Activated CD8-positive, alpha-beta memory T cell treated with anti-CD3 and anti-CD28 coated beads for 1 hour (primary cell): ENCODE measurements at places on chromosomes 6 and 20.

DNA sequence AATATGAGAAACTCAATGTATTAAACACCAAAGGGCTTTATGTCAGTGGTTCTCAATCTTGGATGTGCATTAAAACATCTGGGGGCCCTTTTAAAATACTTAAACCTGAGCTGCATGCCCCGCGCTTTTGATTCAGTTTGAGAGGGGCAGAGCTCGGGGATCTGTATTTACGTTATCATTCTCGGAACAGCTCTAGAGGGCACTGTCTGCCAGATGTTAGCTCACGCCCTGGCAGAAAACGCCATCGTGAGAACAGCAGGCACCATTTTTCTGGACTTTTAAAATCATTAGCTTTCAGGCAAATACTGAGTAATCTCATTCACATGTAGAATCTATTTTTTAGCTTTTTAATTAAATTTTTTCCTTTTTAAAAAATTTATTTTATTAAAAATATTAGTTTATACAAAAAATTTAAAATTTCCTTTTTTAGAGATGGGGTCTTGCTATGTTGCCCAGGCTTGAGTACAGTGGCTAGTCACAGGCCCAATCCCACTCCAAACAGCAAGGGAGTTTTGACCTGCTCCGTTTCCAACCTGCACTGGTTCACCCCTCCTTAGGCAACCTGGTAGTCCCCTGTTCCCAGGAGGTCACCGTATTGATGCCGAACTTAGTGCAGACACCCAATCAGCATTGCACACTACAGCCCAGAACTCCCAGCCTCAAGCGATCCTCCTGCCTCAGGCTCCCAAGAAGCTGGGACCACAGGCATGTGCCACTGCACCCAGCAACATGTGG lies 30.0 kb upstream of the ZNF133 start:
- no peak for DNase-seq

DNA sequence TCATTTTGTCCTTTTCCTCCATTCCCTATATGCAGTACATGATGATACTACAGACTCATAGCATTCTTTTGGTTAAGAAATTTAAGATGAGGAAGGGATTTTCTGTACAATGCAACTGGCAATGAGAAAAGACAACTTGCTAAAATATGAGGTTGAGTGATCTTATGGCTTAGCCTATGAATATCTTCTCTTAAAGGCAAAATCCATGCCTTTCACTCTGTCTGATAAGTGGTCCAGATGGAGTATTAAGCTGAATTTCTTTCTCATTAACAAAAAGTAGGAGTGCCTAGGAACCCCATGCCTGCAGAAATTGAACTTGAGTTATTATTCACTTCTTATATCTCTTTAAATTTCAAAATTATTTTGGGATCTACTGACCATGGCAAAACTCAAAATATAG lies 135.3 kb downstream of the GRIK2 start:
- DNase-seq, result no peak

DNA sequence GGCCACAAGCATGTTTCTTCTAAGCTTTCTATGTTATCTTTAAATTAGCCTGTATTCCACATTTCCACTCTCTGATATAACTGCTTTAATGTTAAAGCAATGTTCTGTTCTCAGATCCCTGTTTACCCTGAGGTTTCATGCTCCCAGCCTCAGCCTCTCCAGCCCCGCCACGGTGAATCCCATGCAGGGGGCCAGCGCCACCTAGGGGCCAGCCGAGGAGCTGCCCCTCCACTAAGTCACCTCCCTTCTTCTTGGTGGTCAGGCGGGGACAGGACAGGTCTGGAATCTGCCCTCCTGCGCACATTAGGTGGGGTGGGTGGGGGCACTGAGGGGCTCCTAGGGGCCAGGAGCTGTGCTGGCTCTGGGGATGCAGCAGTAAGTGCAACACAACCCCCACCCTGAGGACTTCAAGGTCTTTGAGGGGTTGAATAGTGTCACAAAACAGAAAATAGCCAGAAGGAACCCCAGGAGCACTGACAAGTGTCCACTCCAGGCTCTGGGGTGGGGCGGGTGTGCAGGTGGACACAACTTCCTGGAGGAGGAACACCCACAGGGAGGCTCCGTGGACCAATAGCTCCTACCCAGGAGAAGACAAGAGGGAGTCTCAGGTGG lies 61.6 kb downstream of the RAB44 start:
- DNase-seq, result peak; percentile 71

- DNase-seq, result no peak
These were observed 261.4 kb upstream of the CDH4 start for GRCh38 chr20:60990643-60991042.

GRCh38 chr6:35091346-35092083 lies 49.6 kb downstream of the TCP11 start:
- no peak for DNase-seq

DNA sequence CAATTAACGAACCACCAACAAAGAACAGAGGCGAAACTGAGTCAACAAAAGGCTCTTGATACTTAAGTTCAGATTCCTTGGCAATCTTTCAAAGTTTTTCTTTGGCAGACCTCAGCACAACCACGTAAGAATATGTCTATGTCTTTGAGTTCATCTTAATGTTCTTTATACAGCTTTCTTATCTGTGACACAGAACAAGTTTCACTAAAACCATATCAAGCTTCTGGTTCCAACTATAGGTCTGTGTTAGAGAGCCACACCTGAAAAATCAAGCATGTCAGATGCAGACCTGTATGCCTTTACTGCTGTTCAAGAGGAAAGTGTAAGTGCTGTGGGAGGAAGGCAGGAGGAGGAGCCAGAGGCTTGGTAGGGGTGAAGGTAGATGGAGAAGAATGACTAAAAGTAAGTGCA lies 271.3 kb downstream of the KHDC1L start:
- no peak for DNase-seq

- no peak for DNase-seq
These were observed 9.8 kb upstream of the TASP1 start for GRCh38 chr20:13648291-13649228.

- DNase-seq, result no peak
These were observed 2.5 kb downstream of the OVOL2 start for GRCh38 chr20:18055261-18055660.

GRCh38 chr6:144090384-144090783 lies 5.0 kb downstream of the SF3B5 start:
- DNase-seq, result no peak

- DNase-seq, result no peak
These were observed 20.6 kb upstream of the NKX2-2 start for GRCh38 chr20:21534453-21534852.

- DNase-seq, result no peak
These were observed 69.5 kb upstream of the LGSN start for GRCh38 chr6:63389191-63389844.

DNA sequence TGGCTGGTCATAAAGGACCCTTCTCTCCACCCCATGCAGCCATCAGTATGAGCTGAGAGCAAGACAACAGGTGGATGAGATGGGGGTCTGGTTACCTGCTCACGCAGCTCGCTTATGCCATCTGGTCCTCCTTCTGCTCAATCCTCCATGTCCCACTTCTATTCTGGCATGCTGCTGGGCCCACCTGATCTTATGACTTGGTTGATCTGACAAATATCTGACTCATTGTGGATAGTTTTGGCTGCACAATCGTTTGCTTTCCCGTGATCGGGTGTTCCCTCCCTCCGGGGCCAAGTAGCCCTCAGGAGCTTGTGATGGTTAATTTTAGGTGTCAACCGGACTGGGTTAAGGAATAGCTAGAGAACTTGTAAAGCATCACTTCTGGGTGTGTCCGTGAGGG lies 26.6 kb upstream of the ELMO2 start:
- no peak for DNase-seq

DNA sequence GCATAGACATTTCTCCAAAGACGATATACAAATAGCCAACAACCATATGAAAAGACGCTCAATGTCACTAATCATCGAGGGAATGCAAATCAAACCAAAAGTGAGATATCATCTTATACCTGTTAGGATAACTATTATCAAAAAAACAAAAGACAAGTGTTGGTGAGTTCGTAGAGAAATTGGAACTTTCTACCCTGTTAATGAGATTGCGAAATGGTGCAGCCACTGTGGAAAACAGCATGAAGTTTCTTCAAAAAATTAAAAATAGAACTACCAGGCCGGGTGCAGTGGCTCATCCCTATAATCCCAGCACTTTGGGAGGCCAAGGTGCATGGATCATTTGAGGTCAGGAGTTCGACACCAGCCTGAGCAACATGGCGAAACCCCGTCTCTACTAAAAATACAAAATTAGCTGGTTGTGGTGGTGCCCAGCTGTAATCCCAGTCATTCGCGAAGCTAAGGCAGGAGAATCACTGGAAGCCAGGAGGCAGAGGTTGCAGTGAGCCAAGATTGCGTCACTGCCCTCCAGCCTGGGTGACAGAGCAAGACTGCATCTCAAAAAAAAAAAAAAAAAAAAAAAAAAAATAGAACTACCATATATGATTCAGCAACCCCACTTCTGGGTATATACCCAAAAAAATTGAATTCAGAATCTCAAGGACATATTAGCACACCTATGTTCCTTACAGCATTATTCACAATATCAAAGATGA lies 170.0 kb upstream of the ZNF184 start:
- DNase-seq, result no peak

- no peak for DNase-seq
These were observed 19.2 kb downstream of the MAPK13 start for GRCh38 chr6:36149476-36149875.

- DNase-seq, result no peak
These were observed 21.7 kb downstream of the ELOVL5 start for GRCh38 chr6:53327017-53327395.

DNA sequence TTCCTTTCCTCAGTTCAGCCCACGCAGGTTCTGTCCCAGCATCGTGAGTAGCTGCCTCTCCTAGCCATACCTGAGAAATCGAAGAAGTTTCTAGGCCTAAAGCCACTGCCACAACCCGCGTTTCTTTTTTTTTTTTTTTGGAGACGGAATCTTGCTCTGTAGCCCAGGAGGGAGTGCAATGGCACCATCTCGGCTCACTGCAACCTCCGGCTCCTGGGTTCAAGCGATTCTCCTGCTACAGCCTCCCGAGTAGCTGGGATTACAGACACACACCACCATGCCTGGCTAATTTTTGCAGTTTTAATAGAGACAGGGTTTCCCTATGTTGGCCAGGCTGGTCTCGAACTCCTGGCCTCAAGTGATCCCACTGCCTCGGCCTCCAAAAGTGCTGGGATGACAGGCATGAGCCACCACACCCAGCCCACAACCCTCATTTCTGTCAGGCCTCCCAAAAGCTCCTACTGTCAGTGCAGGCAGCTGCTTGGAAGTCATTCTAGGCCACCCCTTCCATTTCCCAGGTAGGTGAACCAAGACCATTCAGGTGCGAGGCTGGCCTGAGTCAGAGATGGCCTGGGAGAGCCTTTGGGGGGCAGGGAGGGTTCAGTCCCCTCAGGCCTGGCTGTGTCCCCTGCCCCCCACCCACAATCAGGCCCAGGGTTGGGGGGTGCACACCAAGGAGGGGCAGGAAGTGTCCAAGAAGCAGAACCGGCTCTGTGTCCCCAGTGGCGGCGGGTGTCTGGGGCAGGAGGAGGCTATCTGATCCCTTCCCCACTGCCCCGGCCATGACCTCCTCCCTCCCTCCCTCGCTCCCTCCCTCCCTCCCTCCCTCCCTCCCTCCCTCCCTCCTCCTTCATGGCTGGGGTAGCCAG lies 47.2 kb downstream of the NOL4L start:
- DNase-seq, result no peak

DNA sequence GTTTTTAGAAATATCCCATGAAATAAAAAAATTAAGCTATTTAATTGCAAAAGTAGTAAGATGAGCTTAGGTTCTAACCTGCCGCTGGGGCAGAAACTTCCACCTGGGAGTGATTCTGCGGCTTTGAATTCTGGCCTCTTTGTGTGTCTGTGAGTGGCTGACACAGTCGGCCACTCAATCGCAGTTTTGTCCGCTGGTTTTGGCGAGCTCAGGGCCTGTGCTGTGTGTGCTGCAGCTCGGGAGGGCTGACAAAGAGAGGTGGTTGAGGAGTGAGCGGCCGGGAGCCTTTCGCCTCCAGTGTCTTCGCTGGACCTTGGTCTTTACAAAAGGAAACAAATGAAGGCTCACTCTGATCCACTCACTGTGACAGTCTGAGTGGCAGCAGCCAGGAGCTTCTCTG lies 128.4 kb downstream of the TIAM2 start:
- DNase-seq, result no peak

GRCh38 chr6:168332020-168332419 lies 12.4 kb upstream of the DACT2 start:
- DNase-seq, result no peak

DNA sequence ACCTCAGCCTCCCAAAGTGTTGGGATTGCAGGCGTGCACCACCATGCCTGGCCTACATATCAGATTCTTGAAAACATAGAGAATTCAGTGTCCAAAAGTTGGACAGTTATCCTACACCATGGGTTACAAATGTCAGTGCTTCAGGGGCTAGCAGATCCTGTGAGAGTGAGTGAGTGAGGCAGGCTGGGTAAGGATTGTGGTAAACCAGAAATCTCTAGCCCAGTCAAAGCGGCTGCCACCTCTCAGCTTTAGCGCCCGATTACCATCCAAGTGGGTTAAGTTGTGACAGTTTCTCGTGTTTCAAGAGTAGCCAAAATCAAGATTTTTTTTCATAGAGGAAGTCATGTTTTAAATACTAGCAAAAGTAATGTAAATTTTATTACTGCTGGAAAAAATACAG lies 21.9 kb upstream of the CSE1L start:
- no peak for DNase-seq

GRCh38 chr6:165098165-165098564 lies 211.2 kb downstream of the C6orf118 start:
- no peak for DNase-seq

- no peak for DNase-seq
These were observed 92.3 kb upstream of the ELOVL5 start for GRCh38 chr6:53441035-53441493.

DNA sequence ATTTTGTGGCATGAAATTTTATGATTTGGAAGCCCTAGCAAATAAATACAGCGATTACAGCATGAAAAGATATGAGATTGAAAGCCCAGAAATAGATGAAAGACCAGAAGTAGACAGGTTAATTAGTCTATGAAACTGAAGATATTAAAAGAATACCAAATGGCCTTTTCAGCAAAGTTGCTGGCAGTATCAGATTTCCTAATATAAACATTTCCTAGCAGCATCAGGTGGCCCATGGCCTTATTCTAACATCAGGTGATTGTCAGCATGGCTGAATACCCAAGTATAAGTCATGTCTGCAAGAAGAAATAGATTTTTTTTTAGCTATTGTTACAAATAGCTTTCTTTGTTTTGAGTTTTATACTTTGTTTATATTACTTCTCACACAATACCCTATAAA lies 93.2 kb downstream of the CLVS2 start:
- no peak for DNase-seq

DNA sequence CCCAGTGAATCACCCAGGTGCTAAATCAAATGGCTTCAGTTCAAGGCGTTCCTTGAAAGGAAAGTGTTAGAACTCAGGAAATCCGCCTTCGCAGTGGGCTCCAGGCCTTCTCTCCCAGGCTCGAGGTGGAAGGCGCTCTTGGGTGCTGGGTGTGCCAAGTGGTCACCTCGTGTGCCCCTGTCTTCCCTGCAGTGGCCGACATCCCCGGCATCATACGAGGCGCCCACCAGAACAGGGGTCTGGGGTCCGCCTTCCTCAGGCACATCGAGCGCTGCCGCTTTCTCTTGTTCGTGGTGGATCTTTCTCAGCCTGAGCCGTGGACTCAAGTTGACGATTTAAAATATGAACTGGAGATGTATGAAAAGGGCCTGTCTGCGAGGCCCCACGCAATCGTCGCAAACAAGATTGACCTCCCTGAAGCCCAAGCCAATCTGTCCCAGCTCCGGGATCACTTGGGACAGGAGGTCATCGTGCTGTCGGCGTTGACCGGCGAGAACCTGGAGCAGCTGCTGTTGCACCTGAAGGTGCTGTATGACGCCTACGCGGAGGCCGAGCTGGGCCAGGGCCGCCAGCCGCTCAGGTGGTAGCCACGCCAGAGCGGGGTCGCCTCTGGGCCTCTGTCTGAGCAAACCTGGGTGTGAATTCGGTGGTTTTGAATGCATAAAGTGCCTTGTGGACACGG lies 17.8 kb downstream of the MTG2 start:
- no peak for DNase-seq
